Stimulated activated CD8-positive, alpha-beta memory T cell treated with anti-CD3 and anti-CD28 coated beads, Interleukin-2, amount 100 ng/mL, for 1 hour (primary cell): ENCODE measurements at places on chromosomes 2 and 18.

GRCh38 chr2:71947809-71948208, 199.9 kb downstream of the CYP26B1 start:
- DNase-seq, result no peak

DNA sequence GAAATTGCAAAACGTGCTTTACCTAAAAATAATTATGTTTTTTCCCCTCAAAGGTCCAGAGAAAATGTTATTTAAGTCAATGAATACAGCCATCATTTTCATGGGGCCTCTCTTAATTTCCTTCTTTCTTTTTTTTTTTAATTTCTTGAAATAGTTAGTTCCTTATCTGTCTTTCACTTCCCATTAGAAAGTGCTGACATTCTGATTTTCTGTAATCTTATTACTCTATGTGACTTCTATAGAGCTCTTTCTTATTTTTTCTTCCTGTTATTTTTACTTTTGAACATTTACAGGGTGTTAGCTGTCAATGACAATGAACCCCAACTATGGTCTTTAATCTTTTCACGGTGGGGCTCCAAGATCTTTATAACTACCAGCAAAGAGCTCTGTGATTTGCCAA, 30.0 kb downstream of the CTLA4 start:
- DNase-seq, result no peak

GRCh38 chr2:48145845-48146452, 239.7 kb upstream of the FBXO11 start:
- DNase-seq, result no peak

- DNase-seq, result no peak
Measured at GRCh38 chr2:48319863-48320262, 210.1 kb upstream of the STON1 start.

- DNase-seq, result no peak
Measured at GRCh38 chr2:166651991-166652390, 157.9 kb upstream of the SCN7A start.

- no peak for DNase-seq
Measured at GRCh38 chr18:13235981-13236380, 17.4 kb downstream of the LDLRAD4 start.

GRCh38 chr2:207119048-207119447, 46.7 kb downstream of the KLF7 start:
- no peak for DNase-seq

DNA sequence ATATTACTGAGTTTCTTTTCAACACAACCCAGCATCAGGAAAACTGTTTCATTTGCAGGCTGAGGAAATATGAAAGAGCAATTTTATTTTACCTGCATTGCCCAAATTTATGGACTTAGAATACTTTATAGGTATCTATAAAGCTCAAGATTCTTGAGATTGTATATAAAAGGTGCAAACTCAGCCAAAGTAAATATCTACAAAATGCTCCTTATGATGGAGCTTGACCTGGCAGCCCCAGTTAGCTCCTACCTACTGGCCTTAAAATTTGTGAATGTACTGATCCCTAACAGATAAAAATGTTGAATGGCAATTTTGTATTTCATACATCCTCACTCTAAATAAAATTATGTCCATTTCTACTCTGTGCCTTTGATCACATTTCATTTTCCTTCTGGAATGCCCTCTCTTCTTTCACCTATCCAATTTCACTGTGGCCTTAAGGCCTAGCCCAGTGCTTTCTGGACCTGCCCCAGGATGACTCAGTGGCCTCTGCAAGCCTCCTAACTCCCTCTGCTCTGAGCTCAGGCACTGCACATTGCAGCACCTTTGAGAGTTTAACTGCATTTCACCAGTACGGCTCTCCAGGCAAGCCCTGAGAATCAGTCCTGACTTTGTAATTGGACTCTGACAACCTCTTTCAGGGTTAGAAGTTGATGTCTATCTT, 125.9 kb downstream of the ANTXR1 start:
- no peak for DNase-seq

GRCh38 chr2:199085261-199085660, 372.5 kb downstream of the SATB2 start:
- no peak for DNase-seq

GRCh38 chr2:71008342-71008741, 13.7 kb upstream of the TEX261 start:
- DNase-seq, result no peak

DNA sequence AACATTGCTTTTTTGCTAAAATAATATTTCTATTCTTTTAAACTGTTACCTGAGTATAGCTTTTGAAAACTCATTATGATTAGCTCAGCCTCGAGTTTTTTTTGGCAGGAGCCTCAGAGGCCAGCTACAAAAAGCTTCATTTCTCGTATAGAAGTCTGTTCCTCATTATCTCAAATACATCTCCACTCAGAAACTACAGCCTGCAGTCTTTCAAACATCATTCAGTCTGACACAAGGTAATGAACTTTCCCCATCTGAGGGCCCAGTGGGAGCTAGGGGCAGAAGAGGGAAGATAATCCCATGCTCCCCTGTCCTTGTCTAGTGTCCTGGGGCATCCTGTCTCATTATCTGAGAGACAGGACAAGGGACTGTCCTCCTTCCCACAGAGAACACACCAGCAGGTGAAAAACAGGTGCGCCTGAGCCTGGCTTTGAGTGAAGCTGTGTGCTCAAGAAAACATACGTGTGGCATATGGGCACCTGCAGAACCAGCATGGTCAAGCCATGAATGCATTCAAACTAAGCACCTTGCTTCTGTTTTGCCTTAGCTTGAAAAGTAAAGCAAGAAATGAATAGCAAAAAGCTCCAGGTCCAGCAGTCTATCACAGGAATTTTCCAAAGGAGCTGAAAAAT, 247.5 kb downstream of the MREG start:
- no peak for DNase-seq

- DNase-seq, result no peak
Measured at GRCh38 chr2:37343537-37344434, 644 bp upstream of the QPCT start.

DNA sequence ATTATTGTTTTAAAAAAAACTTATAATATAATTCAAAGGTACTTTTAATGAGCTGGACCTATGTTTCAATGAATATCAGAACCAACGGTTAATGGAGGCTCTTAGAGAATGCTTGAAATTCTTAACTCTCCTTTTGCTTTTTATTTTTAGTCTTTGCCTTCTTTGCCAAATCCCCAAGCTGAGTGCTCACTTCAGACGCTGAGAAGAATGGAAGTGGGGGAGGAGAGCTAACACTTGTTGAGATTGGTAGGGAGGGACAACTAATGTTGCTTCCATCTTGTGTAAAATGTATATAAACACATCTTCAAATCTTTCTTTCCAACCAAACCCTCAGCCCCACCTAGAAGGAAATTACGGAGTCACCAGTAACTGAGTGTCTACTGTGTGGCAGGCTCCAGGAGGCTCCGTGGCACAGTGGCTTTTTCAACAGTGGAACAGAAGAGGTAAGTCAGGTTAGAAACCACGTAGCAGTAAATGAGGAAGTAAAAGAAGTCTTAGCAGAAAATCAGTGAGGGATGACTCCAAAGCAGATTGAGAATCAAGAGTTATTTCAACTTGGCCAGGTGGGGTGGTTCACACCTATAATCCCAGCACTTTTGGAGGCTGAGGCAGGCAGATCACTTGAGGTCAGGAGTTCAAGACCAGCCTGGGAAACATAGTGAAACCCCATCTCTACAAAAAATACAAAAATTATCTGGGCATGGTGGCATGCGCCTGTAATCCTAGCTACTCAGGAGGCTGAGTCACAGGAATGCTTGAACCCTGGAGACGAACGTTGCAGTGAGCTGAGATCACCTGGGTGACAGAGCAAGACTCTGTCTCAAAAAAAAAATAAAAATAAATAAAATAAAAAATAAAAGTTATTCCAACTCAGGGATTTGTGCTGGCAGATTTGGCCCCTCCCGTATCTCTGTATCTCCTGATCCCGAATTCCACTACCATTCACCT, 45.0 kb upstream of the CREB1 start:
- DNase-seq, result no peak

GRCh38 chr2:55111230-55111569, 60.9 kb upstream of the RTN4 start:
- DNase-seq, result no peak

GRCh38 chr2:233211548-233211895, 40.0 kb upstream of the ATG16L1 start:
- DNase-seq, result no peak

- no peak for DNase-seq
Measured at GRCh38 chr18:62498616-62499262, 24.1 kb upstream of the ZCCHC2 start.

GRCh38 chr2:201378496-201379397, 21.6 kb upstream of the FLACC1 start:
- no peak for DNase-seq

GRCh38 chr2:160736148-160737028, 242.8 kb upstream of the RBMS1 start:
- DNase-seq, result no peak

DNA sequence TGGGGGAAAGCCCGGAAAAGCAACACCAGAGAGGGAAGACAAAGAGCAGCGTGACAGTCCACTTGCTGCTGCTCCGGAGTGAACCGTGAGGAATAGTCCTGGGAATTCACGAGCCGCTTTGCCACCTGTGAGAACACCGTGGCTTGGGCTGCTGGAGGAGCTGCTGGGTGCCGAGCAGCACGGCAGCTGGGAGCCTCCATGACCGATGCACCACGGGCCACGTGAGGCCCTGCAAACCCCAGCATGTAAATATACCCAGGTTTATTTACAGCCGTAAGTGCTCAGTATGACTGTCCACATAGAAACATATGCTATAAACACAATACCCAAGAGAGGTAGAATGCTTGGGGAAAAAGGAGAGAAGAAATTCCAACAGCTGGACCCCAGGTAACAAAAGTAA, 65.1 kb downstream of the SMIM21 start:
- no peak for DNase-seq

DNA sequence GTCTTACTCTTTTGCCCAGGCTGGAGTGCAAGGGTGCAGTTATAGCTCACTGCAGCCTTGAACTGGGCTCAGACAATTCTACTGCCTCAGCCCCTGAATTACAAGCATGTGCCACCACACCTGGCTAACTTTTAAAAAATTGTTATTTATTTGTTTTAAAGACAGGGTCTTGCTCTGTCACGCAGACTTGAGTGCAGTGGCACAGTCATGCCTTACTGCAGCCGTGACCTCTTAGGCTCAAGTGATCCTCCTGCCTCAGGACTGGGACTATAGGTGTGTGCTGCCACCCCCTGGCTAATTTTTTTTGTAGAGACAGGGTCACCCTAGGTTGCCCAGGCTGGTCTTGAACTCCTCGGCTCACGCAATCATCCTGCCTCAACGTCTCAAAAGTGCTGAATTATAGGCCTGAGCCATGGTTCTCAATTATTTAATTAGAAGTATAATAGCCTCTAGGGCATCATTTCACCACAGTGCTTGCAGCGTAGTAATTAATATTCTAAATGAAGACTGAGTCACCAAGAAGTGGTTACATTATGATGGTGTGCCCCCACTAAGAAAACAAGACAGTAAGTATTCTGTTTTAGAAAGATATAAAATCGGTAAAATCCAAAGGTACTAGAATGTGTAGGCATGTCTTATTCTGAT, 69.6 kb downstream of the EML4 start:
- DNase-seq, result no peak

DNA sequence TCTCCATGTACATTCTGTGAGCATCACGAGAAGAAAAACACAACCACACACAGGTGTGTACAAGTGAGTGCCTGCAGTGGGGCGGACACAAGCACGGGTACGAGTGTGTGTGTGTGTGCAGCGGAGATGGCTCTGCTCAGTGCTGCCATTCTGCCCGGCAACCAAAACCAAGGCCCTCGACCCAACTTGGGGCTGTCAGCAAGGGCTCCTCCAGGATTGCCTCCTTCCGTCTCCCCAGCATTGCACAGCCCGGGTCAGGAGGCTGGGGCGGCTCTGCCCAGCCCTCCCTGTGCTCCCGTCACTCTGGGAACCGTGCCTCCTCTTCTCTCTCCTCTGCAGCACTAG, 66.5 kb downstream of the PXDN start:
- no peak for DNase-seq

GRCh38 chr2:104388296-104388695, 465.6 kb upstream of the POU3F3 start:
- no peak for DNase-seq

DNA sequence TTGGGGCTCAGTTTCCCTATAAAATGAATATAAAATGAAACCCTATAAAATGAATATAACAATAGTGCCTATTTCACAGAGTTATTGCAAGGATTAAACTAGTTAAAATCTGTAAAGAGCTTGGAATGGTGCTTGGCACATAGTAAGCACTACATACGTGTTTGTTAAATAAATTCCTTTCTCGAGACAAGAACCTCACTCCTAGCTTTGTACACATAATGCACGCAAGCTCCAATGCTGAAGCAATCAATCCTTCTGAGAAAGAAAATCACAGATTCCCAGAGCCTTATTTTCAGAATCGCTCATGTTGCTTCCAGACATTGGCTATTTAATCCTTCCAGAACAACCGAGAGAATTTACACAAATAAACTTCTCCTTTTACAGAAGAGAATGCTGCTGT, 440.9 kb downstream of the IRS1 start:
- DNase-seq, result no peak

DNA sequence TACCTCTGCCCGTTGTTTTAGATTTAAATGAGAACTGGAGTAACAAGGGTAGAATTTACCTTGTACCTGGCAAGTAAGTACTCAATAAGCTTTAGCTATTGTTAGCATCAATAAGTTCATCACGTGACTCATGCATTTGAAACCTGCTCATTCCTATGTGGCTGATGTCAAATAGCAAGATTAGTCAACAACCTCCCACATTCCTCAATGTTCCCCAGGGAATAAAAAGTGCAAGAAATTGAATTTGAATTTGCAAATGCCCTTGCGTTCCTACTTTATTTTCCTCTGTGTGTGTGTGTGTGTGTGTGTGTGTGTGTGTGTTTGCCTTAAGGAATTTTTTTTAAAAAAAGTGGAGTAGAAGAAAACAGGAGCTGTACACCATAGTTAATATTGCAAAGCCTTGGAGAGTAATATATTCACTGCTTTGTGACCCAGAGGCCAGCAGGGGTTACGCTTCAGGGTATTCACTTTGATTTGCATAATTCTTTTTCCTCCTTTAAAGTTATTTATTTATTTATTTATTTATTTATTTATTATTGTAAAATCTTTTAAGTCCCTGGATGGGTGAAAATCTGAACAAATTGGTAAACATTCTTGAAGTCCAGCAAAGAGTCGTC, 43.9 kb upstream of the DNAH7 start:
- no peak for DNase-seq

DNA sequence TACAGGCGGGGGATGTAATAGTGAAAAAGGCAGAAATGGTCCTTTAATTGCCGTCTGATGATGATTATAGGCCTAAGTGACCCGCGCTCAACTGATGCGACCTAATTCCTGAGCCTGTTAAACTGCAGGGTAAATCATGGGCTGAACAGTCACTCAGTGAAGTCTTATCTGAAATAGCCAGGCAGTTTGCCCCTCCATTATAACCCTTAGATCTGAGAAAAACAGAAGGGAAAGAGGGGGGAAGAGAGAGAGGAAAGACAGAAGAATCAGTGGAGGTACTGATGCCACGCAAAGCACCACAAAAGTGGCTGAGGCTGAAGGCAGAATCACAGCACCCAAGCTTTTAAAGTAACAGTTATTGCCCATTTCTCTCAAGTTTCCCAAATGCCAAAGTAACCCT, 73.1 kb upstream of the DNMT3A start:
- DNase-seq, result no peak

- no peak for DNase-seq
Measured at GRCh38 chr2:1846046-1847015, 102.0 kb upstream of the PXDN start.
